ENCODE measurements at places on chromosomes 6 and 20. TPM values are rescaled to one million over a fixed set of nuclear protein-coding genes. Genes with fewer than 3 reads are reported as not detected.

- DNase-seq, result no peak
Observed at GRCh38 chr6:26197636-26197932, 110.4 kb downstream of the HFE start.

GRCh38 chr20:49633643-49634042, 65.7 kb upstream of the PTGIS start:
- DNase-seq, result no peak

DNA sequence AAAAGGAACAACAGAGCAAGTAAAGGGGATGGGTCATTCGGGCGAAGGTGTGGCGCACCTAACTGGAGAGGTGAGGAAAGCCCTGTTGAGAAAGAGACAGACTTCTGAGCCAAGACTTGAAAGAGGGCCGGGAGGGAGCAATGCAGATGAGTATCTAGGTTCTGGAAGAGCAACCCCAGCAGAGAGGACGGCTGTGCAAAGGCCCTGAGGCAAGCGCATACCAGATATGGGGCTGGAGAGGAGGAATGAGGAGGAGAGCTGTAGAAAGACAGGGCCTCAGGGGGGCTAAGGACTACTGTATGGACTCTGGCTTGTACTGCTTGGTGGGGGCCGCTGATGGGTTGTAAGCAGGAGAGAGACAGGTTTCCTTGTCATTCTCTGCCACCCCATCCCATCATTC, 21.9 kb downstream of the TRERF1 start:
- DNase-seq, result no peak

- no peak for DNase-seq
Observed at GRCh38 chr6:41256383-41256782, 28.2 kb downstream of the TREML4 start.

DNA sequence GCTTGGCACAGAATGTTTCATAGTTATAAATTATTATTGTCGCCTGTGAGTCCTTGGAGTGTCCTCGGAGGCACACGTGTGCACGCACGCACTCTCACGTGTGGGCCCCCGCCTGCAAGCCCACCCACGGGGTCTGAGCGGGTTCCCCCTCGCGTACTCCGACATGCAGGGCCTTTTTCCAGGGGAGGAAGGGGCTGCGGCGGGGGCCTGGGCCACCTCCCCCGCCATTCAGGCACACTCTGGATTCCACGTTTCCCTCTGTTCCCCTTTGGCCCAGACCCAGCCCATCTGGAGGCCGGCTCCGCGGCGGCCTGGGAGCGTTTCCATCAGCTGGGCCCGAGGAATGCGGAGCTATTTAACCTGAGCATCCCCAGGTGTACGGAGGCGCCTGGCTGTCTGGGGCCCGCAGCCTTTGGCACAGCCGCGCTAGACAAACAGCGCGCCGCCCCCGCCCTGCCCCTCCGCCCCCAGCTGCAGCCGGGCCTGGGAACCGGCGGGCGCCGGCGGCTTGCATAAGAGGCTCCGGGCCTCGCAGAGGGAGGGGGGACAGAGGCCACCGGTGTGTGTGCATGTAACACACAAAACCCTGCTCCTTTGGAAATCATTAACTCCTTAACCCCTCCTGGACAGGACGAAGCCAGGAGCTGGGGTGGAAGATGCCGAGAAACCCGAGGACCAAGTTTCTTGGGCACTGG, 3.3 kb downstream of the ID1 start:
- peak; percentile 67 for DNase-seq

- no peak for DNase-seq
Observed at GRCh38 chr20:4036351-4036750, 21.0 kb upstream of the RNF24 start.

The ULBP3 gene
- total RNA-seq, result 5.4 TPM

The GGTLC1 gene
- total RNA-seq, result not detected

The OR2W1 gene
- total RNA-seq, result not detected

The GJE1 gene
- not detected for total RNA-seq

Measured in tibial nerve (tissue), 4 donors.